Smooth muscle cell of bladder (primary cell): ENCODE measurements at places on chromosomes 7 and 10. TPM values are rescaled to one million over a fixed set of nuclear protein-coding genes. Genes with fewer than 3 reads are reported as not detected.

Gene PRKAR1B
- 11.7 and 13.7 TPM in 2 replicates for total RNA-seq

Gene FBXL15
- total RNA-seq = 6.7 and 7.9 TPM in 2 replicates

Gene LEP
- 0.09 TPM in 1 of 2 replicates, not detected in the other for total RNA-seq

Gene PAPOLB
- 0.09 and 0.14 TPM in 2 replicates for total RNA-seq

Gene FFAR4
- not detected in 2 replicates for total RNA-seq

Gene LIPK
- total RNA-seq = not detected in 2 replicates

Gene VSTM2A
- not detected in 2 replicates for total RNA-seq
